Sigmoid colon (tissue), 7 donors: ENCODE measurements at places on chromosomes 2 and 18. TPM values are rescaled to one million over a fixed set of nuclear protein-coding genes. Genes with fewer than 3 reads are reported as not detected.

DNA sequence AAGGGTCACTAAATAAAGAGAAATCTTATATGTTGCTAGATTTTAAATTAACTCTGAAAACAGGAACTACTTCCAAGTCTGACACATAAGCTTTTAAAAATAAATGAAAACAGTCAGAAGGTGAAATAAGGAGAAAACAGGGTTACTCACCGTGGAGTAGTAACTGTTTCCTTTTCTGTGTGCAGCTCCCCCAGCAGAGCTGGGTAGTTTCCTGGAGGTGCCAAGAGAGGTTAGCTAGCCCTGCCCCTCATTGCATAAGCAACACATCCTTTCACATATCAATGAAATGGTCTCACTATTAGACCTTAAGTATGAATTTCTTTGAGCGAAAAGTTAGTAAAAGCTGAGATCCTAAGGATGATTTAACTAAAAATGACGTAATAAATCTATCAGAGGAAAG, 54.0 kb upstream of the GPR75 start:
- peaks cover 13% of the 10 kb centered on the region for H3K36me3 ChIP-seq
- no peak overlapping the region for H3K4me3 ChIP-seq
- H3K4me1 ChIP-seq = no peaks in the 10 kb centered on the region
- H3K27me3 ChIP-seq = no peaks in the 10 kb centered on the region
- H3K27ac ChIP-seq = no peak overlapping the region

DNA sequence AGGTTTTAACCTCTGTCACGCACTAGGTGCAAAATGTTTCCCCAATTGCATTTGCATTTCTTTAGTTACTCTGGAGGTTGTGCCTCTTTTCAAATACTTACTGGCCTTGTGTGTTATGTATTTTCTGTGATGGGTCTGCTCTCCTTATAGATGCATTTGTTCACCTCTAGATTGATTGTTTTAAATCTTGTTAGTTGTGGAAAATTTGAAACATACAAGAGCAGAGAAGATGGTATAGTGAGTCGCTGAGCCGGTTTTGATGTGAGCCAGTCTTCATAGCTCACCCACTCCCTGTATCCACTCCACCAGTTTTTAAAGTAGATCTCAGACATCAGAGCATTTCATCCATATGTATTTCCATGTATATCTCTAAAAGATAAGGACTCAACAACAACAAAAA, 6.5 kb downstream of the IMP4 start:
- no peak for DNase-seq
- no peaks in the 10 kb centered on the region for H3K4me1 ChIP-seq
- H3K4me3 ChIP-seq = no peak overlapping the region

DNA sequence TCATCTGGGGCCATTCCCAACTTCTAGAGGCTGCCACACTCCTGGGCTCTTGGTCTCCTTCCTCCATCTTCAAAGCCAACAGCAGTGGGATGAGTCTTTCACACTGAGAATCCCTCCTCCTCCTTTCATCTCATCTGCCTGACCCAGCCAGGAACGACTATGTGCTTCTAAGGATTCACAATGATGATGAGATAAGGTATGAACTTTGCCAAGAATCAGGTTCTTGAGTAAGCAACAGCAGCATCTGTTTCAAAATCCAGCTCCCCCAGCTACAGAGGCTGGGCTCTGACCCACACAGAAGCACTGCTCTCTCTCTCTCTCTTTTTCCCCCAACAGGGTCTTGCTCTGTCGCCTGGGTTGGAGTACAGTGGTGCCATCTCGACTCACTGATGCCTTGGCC, 46.4 kb downstream of the TIMM21 start:
- H3K36me3 ChIP-seq = no peaks in the 10 kb centered on the region
- no peaks in the 10 kb centered on the region for H3K27me3 ChIP-seq
- H3K4me1 ChIP-seq = peaks cover 9% of the 10 kb centered on the region
- no peak overlapping the region for H3K27ac ChIP-seq
- H3K4me3 ChIP-seq = no peak overlapping the region

- H3K27me3 ChIP-seq = no peaks in the 10 kb centered on the region
- no peak overlapping the region for H3K4me3 ChIP-seq
- H3K36me3 ChIP-seq = no peaks in the 10 kb centered on the region
- no peak for DNase-seq
- peaks cover 19% of the 10 kb centered on the region for H3K4me1 ChIP-seq
Measured at GRCh38 chr2:168198476-168199207, 48.8 kb downstream of the STK39 start.

DNA sequence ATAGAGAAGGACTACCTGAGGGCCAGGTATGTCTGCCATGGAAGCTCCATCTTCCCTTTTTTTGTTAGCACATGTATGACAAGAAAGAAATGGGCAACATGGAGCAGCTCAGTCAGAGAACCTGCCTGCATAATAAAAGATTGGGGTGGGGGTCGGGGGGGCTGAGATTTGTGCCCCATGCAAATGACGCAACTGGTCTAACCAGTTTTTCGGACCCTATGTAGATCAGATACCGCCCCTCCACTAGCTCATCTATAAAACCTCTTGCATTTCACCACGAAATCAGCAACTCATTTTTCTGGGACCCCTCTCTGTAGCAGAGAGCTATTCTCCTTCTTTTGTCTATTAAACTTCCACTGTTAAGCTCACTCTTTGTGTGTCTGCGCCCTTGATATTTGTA, 657.2 kb downstream of the ERBB4 start:
- H3K27me3 ChIP-seq = no peaks in the 10 kb centered on the region
- H3K4me1 ChIP-seq = no peaks in the 10 kb centered on the region
- no peak overlapping the region for H3K4me3 ChIP-seq
- H3K27ac ChIP-seq = no peak overlapping the region
- no peaks in the 10 kb centered on the region for H3K36me3 ChIP-seq

GRCh38 chr2:176526995-176527901, 258.0 kb downstream of the MTX2 start:
- peaks cover 9% of the 10 kb centered on the region for H3K4me1 ChIP-seq
- H3K4me3 ChIP-seq = no peak overlapping the region
- no peaks in the 10 kb centered on the region for H3K27me3 ChIP-seq

DNA sequence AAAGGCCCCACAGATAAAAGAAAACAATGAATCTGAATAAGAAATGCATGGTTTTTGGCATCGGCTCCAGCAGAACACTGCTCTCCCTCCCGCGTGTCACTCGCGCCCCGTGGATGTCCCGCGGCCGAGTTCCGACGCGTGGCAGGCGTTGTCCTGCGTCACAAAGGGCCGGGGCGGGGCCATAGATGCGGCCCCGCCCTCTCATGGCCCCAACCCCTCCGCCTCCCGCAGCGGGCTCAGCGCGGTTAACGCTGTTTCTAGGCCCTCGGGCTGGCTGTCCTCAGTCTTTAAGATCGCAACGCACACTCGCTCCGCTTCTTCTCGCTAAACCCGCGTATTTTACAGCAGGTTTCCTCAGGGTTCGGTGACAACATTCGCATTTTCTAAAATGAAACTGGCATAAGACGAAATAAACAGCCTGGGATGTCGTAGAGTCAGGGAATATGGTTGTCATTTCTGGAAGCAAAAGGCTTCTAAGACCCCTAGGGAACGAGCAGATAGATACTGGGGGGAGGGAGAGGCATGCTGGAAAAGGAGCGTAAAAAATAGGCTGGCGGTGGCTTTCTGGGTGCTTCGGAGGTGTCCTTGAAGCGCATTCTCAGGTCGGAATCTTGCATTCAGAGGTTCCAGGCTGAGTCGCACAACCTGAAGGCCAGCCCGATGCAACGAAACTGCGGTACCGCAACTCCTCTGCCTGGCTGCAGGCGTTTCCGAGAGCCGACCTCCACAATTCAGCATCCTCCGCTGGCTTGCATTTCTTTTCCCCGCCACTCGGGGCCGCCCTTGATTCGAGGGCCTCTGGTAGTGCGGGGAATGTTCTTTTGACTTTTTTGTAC, at the start of gene FKBP7:
TSS of gene FKBP7 (minus strand) at position 162 of the 836 bp plus-strand sequence. CDS start at position 61, 101 bp downstream.
- H3K4me1 ChIP-seq = peaks cover 55% of the 10 kb centered on the region
- no peaks in the 10 kb centered on the region for H3K36me3 ChIP-seq
- H3K27me3 ChIP-seq = no peaks in the 10 kb centered on the region
- H3K27ac ChIP-seq = peak within 1 kb of the TSS; percentile 95
- peak; percentile 95 for DNase-seq
- H3K4me3 ChIP-seq = peak within 1 kb of the TSS; percentile 56

- no peaks in the 10 kb centered on the region for H3K27me3 ChIP-seq
- no peaks in the 10 kb centered on the region for H3K36me3 ChIP-seq
- no peak overlapping the region for H3K27ac ChIP-seq
- H3K4me1 ChIP-seq = no peaks in the 10 kb centered on the region
Measured at GRCh38 chr2:162092658-162093556, 18.9 kb upstream of the DPP4 start.

DNA sequence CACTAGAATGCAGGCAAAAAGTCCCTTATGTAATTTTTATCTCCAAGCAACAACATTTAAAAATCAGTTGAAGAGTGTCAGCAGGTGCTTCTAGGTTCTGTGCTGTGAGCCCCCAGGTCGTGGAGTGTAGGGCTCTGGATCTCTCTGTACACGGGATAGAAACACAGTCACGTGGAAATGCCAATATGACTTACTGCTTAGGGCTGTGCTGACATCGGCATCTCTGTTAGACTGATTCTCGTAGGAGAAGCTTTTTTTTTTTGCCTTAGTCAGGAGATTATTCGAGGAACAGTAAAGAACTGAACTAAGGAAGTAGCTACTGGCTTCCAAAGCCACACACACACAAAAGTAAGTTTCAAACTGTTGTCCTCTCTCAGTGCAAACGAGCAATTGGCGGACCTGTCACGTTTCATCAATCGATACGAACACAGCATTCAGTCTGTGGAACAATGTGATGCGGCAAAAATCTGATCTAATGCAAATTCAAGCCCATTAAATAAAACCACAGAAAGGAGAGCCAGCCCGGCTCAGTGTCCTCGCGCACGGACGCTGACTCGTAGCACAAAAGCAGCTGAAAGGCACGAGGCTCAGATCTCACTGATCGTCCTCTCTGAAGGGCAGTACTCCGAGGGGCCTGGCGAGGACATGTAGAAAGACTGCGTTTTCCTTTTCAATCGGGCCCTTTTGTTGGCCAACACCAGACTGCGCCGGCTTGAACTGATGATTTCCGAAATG, 41.5 kb downstream of the PRELID3A start:
- DNase-seq = no peak
- no peak overlapping the region for H3K27ac ChIP-seq
- no peaks in the 10 kb centered on the region for H3K27me3 ChIP-seq
- peaks cover 7% of the 10 kb centered on the region for H3K36me3 ChIP-seq
- H3K4me1 ChIP-seq = no peaks in the 10 kb centered on the region

DNA sequence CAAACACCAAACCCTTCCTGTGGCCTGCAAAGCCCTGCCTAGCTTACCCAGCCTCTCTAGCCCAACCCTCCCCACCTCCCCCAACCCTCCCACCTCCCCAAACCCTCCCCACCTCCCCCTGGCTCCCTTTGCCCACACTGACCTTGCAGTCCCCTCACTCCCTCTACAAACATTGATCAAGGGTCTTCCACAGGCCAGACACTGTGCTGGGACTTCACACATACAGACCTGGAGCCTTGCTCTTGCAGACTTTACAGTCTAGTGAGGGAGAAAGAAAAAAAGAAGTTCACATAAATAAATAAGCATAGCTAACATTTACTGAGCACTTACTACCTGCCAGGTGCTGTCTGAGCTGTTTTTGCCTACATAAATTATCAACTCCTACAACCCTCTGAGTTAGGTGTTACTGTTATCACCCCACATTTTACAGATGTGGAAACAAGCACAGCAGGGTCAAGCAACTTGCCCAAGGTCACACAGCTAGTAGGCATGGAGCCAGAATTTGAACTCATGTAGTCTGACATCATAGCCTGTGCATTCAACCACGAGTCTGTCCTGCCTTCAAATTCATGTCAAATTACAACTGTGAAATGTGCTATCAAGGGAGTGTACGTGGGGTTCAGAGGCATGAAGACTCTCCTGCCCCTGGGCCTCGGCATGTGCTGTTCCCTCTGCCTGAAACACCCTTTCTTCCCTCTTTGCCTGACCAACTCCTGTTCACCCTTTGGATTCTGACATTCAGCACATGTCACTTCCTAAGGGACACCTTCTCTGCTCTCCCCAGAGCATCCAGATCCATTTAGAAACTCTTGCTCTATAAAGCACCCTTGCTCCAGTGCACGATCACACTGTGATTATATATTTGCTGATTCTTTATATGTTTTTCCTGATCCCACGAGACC, 209.9 kb downstream of the TNS1 start:
- DNase-seq = no peak
- H3K27ac ChIP-seq = no peak overlapping the region
- H3K27me3 ChIP-seq = no peaks in the 10 kb centered on the region
- H3K4me3 ChIP-seq = no peak overlapping the region
- H3K36me3 ChIP-seq = no peaks in the 10 kb centered on the region

- DNase-seq = no peak
- no peaks in the 10 kb centered on the region for H3K27me3 ChIP-seq
- H3K4me3 ChIP-seq = no peak overlapping the region
Measured at GRCh38 chr2:147806846-147807245, 38.0 kb upstream of the ACVR2A start.

- H3K36me3 ChIP-seq = no peaks in the 10 kb centered on the region
- H3K27me3 ChIP-seq = no peaks in the 10 kb centered on the region
- DNase-seq = no peak
- H3K4me3 ChIP-seq = no peak overlapping the region
Measured at GRCh38 chr2:148614322-148615049, 30.1 kb upstream of the EPC2 start.

DNA sequence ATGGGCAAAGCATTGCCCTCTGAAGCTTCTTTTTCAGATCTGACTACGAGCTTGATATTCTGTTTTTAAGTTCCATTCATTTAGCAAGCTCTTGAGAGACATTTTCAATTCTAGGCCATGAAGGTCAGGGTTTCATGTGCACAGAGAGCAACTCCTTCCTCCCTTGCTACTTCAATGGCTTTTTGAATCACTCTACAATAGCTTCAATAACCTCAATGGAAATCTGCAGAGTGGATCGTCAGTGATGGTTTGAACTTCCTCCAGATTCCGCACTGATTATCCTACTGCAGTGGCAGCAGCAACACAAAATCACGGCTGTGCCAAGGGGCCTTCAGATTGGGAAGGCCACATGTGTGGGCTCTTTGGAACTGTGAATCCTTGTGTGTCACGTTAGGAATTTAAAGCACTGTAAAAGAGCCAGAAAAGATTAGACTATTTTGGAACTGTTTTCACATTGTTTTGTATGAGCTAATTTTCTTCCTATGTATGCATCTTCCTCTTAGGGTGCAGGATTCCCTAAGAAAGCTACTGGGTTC, 88.4 kb upstream of the MGAT4A start:
- no peaks in the 10 kb centered on the region for H3K4me1 ChIP-seq
- no peak overlapping the region for H3K27ac ChIP-seq
- DNase-seq = no peak
- H3K27me3 ChIP-seq = peaks cover 19% of the 10 kb centered on the region
- H3K4me3 ChIP-seq = no peak overlapping the region
- no peaks in the 10 kb centered on the region for H3K36me3 ChIP-seq

The MBOAT2 gene
- 43.5 TPM for total RNA-seq

The TUBB8B gene
- total RNA-seq = not detected

The TSN gene
- total RNA-seq = 24.8 TPM

The CCDC74A gene
- 9.6 TPM for total RNA-seq
